Stimulated activated CD4-positive, alpha-beta T cell treated with anti-CD3 and anti-CD28 coated beads, Interleukin-15, amount 100 ng/mL, for 48 hours (primary cell): ENCODE measurements at places on chromosomes 4 and X.

- no peak for DNase-seq
These were observed 98.8 kb downstream of the SCFD2 start for GRCh38 chr4:53267026-53267425.

DNA sequence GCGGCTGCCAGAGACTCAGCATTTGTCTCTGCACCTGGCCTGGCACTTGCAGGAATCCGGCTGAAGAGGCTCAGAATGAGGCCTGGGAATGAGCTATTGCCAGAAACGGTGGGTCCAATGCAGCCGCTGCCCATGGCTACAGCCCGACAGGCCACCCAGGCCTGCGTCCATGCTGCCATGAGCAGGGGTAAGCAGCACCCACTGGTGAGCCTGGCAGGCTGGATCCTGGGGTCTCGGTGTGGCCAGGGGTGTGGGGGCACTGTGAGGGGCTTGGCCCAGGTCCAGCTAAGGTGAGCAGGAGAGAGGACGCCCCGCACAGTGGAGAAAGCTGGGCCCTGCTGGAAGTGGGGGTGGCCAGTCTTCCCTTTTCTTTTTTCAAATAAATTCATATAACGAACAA lies 60.3 kb upstream of the MXD4 start:
- no peak for DNase-seq

DNA sequence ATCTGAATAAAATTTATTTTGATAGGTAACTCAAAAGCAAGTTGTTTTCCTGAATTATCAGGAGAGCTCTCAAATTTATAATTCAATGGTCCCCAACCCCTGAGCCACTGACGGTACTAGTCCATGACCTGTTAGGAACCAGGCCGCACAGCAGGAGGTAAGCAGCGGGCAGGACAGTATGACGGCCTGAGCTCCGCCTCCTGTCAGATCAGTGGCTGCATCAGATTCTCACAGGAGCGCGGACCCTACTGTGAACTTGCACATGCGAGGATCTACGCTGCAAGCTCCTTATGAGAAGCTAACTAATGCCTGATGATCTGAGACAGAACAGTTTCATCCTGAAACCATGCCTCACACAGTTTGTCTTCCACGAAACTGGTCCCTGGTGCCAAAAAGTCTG lies 37.9 kb upstream of the SEC24B start:
- DNase-seq, result no peak

DNA sequence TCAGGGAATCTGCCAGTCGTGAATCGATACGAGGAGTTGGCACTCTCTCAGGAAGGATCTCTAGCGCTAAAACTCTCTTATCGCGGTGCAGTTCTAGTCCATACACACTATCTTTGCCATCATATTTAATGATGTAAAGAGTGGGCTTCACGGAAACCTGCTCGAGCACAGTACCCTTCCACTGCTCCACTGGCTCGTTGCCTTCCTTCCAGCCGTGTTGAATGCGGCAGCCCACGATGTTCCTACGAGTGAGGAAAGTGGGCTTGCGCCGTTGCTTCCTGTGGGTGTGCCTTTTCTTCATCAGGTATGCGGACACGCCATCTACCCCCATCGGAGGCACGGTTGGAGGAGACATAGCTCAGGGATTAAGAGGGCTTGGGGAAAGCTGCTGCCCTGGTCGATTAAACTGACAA lies 661 bp downstream of the SPIN4 start:
- DNase-seq, result no peak

DNA sequence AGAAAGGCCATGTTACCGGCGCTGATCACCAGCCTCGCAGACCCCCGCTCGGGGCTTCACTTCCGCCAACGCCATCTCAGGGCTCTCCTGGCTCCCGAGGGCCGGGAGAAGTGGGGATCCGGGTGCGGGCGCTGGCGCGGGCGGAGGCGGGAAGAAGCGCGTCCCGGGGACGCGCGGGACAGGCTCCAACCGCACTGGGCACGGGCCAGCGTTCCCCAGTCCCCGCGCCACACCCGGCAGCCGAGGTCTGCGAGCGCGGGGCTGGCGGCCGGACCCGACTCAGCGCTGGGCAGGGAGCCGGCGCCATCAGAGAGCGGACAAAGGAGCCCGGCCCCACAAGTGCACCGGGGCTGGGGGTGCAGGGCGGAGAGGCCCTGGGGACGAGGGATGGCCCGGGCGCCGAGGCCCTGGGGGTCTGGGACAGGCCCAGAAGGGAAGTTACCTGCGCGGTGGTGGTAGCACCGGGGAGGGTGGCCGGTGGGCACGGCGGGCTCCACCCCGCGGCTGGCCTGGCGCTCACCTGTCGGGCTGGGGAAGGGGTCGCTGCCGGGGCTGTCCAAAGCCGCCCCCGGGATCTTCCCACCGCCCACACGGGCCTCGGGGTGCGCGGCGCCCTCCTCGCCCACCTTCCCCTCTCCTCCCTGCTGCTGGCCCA lies 449 bp downstream of the CTPS2 start:
- no peak for DNase-seq

DNA sequence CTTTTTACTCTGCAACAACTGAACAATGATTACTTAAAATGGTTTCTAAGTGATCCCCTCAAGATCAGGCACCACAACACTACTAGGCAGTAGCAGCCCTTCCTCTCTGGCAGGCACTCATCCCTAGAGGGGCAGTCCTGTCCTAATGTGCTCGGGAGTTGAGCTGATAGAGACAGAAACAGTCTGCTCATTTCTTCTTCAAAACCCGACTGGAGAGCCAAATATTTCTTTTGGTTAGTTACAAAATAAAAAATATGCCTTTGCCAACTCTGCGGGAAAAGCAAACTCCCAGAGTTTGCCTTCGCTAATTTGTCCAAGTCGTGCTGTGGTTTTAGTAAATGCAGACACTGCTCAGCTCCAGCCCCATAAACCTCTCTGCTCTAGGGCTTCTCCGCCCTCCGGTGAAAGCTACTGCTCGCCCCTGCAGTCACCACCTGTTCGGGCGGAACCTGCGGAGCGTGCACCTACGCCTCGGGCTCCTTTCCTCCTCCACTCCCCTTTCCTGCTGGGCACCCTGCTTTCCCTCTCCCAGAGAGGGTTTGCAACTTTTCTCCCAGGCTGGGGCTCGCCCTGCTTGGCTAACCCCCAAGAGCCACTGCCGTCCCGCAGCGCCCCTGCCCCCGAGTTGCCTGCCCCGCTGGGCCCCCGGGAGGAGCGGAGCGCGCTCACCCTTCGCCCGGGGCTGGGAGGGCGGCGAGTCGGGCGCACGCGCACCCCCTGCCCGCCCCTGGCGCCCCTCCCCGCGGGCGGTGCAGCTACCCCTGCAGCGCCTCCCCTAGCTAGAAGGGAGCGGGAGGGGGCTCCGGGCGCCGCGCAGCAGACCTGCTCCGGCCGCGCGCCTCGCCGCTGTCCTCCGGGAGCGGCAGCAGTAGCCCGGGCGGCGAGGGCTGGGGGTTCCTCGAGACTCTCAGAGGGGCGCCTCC lies at the start of gene NPNT:
Gene NPNT, plus strand, starts transcription at position 812 of the 923 bp plus-strand sequence. CDS start 182 bp downstream, outside the sequence.
- DNase-seq, result no peak

DNA sequence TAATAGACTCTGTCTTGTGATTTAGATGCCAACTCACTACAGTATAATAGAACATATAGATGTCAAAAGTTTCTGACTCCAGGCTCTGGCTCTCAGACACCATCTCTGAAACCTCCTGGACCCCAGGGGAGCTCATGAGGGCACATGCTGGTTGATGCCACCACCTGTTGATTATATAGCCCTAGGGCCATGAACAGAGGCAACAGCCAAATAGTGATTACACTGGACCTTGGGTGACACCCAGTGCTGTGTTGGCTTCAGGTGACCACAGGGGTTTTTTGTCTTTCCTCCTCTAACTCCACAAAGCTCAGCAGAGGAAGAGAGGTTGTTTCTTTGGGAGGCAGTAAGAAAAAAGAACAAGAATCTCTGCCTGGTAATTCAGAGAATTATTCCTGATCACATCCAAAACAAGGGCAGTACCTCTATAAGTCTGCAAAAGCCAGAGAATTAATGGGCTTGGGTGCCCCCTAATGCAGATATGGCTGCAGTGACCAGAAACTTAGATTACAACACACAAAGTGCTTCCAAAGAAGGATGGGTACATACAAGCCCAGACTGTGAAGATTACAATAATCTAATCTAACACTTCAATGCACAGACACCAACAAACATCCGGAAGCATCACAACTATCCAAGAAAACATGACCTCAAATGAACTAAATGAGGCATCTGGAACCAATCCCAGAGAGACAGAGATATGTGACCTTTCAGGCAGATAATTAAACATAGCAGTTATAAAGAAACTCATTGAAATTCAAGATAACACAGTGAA lies 1920.6 kb downstream of the ARAP2 start:
- DNase-seq, result no peak

- no peak for DNase-seq
These were observed 208.9 kb downstream of the CLCN4 start for GRCh38 chrX:10365532-10366265.

- DNase-seq, result no peak
These were observed 23.6 kb downstream of the EIF4E start for GRCh38 chr4:98905297-98905696.

GRCh38 chr4:38203609-38204008 lies 243.4 kb downstream of the PTTG2 start:
- no peak for DNase-seq

DNA sequence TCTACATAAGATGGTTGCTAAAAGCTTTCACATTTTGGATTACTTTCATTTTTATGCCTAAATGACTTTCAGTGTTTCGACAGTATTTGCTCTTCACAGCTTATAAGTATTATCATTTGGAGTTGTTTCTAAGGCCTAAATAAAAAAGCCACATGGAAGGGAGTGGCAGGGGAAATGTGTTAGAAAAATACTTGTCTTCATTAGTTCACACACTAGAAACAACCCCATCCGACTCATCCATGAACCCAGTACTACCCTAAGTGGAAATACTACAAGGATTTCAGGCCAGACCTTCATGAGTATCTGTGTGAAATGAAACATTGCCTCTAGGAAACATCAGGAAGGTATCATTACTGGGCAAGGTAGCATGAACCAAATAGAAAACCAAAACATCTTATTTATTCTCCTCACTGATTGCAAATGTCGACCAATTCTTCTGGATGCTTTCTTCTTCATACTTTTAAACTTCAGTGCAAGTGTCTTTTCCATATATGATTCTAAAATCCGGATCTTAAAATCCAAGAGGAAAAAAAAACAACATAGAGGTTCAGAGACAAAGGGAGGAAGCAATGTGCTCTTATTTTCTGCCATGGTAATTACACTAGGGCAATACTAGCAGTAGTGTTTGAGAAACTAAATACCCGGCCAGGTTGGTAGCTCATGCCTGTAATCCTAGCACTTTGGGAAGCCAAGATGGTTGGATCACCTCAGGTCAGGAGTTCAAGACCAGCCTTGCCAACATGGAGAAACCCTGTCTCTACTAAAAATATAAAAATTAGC lies 349.4 kb downstream of the ARHGAP24 start:
- DNase-seq, result no peak
